ENCODE measurements at places on chromosomes 11 and 22.

DNA sequence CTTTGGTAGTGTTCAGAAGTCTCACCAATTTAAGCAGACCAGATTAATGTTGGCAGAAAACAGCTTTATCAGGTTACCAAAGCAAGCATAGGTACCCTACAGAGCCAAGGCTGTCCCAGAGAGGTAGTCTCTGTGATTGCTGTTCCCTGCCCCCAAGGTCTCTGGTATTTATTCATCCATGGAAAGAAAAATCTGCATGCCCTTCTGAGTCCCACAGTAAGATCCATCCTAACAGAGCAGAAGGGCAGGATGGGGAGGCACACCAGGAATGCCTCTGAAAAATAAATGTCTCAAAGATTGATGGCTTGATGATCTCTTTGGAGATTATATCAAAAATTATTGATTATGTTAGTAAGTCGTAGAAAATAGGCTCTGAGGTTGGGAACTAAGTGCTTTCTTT, 122.8 kb downstream of the FAT3 start:
- no peak for DNase-seq

GRCh38 chr22:26045051-26045450, 124.2 kb upstream of the SEZ6L start:
- no peak for DNase-seq

- DNase-seq: no peak
These were observed 47.6 kb downstream of the OR4C45 start for GRCh38 chr11:50080256-50080655.

DNA sequence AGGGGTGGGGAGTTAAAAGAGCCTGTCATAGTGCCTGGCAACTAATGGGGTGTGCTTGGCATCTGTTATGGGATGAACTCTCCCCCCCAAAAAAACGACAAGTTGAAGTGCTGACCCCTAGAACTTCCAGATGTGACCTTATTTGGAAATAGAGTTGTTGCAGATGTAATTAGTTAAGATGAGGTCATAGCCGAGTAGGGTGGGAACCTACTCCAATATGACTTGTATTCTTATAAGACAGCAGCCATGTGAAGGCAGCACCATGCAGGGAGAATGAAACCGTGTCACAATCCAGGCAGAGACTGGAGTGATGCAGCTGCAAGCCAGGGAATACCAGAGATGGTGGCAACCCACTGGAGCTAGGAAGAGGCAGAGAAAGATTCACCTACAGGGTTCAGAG, 394.5 kb downstream of the TENM4 start:
- DNase-seq: no peak

DNA sequence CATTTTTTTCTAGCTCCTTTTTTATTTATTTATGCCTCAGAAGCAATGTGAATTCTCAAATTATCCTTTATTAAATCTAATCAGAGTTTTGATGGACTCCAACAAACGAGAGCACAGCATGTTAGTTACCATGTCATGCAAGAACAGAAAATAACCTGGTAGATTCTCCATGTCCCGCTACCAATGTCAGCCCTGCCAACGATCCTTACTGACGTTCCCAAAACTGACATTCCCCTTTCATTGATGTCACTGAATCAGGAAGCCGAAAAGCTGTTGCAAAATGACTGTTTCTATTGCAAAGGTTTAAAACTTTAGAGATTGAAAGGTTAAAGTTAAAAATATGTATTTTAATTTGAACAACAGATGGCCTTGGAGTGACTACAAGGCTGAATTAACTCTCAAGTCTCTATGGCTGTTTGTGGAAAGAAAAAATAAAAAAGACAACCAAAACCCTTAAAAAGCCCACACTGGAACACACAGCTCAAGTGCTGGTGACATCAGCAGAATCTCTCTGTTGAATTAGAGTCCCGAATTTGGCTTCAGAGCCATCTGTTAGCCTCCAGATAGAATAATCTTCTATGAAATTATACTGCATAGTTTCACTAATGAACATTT, 96.8 kb downstream of the BDNF start:
- DNase-seq: no peak

DNA sequence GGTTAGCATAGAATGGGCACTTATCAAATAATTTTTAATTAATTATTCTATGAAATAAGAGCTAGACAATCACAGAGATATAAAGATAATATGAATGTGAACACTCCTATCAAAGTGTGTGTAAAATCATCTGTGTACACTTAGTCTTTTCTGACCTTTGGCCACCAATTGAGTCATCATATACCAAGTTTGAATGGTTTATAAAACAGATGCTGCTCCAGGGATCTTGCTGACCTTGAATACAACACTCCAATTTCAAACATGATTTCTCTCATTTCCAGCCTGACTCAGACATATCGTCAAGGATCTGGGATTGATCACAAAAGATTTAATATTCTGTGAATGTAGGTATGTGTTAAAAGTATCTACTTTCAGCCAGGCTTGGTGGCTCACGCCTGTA, 2.9 kb upstream of the OR51V1 start:
- no peak for DNase-seq

DNA sequence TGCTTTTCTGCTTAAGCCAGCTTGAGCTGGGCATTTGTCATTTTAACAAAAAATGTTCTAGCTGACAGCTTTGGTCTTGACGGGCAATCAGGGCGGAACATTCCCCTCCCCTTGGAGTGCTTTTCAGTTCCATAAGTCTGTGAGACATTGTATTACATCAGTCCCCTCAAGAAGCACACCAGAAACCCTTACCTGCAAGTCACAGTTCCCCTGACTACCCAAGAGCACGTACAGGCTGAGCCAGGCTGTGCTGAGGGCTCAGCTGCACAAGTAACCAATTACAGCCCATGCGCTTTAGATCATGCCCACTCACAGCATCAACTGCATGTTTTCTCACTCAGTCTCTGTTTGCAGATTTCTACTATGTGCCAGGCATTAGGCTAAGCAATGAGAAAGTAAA, 19.1 kb downstream of the HIRA start:
- no peak for DNase-seq

GRCh38 chr22:39967996-39968972, 8.1 kb downstream of the TMA7B start:
- no peak for DNase-seq

DNA sequence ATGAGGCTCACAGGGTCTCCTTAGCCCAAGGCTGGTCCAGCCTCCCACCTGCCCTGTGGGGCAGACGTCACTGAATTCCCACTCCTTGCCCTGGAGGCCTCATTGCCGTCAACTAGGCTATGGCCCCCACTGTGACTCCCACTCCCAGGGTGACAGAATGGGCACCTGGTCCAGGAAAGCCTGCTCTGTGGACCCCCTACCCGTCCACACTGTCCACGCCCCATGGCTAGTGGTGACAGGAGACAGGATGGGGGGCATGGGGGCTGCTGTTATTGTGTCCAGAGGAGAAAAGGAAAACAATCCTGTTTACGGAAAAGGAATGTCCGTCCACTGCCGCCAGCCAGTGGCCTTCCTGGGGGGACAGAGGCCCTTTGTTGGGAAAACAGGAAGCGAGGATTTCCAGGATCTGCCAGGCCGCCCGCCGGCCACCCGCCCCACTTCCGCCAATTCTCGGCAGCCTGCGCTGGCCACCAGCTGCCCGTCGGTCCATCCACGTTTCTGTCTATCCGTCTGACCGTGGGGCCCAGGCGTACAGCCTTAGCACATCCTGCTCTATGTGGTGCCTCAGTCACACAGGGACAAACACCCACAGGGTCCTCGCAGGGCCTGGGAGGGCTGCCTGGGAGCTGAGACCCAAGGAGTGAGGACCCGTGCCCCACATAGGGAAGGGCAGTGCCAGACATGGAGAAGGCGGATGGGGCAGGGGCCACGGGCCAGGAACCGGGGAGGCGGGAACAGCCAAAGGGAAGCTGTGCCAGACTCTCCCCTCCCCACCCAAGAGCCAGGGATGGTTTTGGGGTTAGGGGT, 19.5 kb downstream of the CRELD2 start:
- DNase-seq: no peak

DNA sequence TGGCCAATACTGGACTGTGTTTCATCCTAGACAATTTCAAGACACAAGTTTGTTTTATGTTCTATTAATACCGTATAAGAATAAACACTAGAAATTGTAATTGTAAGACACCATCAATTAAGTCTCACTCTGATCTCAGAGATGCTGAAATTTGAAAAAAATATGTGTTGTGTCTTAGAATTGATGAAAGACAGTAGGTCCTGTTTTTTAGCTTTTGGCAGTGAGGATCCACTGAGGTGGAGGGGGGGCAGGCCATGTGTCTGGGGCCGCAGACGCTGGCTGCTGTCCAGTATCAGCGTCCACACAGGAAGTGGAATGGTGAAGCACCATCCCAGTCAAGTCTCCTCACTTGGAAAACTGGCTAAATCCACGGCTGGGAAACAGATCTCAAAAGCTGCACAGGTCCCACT, 22.5 kb upstream of the ALG8 start:
- DNase-seq: no peak

DNA sequence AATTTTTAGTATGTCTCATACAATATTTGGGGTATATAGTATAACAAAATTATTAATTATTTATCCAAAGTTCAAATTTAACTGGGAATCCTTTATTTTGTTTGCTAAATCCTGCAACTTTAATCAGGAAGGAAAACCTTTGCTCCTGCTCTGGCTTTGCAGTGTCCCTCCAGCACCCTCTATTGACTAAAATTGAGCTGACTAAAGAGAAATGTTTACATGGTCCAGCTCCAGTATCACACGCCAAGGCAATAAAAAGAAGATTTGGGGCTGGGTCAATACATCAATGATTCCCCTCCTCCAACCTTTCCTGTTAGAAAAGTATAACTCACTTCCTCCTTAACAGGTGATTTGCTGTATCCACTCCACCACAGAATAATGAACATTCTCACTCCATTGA, 153.0 kb upstream of the LRRC4C start:
- no peak for DNase-seq

DNA sequence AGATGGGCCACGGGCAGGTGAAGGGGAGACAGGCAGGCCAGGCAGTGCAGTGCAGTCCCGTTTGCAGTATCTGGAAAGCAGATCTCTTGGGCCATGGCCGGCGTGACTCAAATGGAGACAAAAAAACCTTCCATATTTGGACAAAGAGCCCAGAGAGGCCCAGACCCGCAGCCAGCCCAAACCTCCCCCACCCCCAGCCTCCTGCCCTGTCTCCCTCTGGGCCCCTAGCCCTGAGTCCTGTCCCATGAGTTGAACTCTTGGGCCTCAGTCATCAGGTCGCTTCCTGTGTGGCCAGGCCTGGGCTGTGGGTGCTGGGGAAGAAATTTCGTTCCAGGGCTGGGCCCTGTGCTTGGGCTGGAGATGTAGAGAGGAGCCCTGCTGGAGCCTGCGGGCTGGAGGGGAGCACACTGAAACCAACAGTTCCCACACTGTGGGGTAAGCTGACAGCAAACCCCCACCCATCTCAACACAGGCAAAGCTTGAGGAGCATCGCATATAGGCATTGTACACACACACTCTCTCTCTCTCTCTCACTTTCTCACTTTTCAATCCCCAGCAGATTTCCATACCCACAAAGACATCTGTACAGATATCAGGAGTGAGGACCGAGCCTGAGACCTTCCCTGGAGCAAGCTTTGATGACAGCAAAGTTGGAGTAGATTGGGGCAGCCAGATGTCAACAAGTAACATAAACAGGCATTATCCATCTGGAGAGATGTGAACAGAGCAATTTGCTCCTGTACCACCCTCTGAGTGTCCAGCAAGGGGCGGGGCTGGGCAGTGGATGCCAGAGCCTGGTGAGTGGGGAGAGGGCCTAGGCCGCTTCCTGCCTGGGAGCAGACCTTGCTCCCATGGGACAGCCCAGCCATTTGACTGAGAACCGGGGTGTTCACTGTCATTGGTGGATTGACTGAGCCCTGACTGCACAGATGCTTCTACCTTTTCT, 17.2 kb downstream of the ARHGEF17 start:
- no peak for DNase-seq

- no peak for DNase-seq
These were observed 29.8 kb downstream of the MUC6 start for GRCh38 chr11:1006762-1007161.

- DNase-seq: no peak
These were observed 742.5 kb downstream of the ETS1 start for GRCh38 chr11:127844876-127845275.

GRCh38 chr11:123924027-123924426, 15.4 kb upstream of the OR4D5 start:
- DNase-seq: no peak

- DNase-seq: no peak
These were observed 1.1 kb downstream of the MYBPC3 start for GRCh38 chr11:47351156-47352126.

GRCh38 chr22:48346311-48346710, 1481.4 kb downstream of the BRD1 start:
- no peak for DNase-seq

- no peak for DNase-seq
These were observed 37.4 kb upstream of the ST14 start for GRCh38 chr11:130122141-130122575.

DNA sequence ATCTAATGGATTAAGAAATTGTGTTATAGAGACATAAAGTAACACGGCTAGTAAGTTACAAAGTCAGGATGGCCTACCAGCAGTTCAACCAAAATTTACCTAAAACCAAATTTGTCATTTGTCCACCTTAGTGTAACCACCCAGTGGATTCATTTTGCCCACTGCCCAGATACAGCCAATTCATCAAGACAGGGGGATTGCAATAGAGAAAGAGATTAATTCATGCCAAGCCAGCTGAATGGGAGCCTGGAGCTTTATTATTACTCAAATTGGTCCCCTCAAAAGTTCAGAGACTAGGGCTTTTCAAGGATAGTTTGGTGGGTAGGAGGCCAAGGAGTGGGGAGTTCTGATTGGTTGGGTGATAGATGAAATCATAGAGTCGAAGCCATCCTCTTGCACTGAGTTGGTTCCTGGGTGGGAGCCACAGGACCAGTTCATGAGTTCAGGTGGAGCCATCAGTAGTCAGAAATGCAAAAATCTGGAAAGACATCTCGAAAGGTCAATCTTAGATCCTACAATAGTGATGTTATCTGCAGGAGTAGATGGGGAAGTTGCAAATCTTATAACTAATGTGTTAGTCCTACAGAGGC, 304.2 kb upstream of the CADM1 start:
- no peak for DNase-seq

DNA sequence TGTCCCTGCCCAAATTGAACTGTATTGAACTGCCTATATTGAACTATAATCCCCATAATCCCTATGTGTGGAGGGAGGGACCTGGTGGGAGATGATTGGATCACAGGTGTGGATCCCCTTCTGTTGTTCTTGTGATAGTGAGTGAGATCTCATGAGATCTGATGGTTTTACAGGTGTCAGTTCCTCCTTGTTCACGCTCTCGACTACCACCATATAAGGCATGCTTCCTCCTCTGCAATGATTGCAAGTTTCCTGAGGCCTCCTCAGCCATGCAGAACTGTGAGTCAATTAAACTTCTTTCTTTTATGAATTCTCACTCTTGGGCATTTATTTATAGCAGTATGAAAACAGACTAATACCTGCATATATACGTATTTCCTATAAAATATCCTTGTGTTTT, 206.5 kb upstream of the PDGFD start:
- no peak for DNase-seq

Data from esophagus squamous epithelium (tissue), 5 donors.